Left cardiac atrium (tissue), 4 donors: ENCODE measurements at places on chromosomes 1 and 21.

DNA sequence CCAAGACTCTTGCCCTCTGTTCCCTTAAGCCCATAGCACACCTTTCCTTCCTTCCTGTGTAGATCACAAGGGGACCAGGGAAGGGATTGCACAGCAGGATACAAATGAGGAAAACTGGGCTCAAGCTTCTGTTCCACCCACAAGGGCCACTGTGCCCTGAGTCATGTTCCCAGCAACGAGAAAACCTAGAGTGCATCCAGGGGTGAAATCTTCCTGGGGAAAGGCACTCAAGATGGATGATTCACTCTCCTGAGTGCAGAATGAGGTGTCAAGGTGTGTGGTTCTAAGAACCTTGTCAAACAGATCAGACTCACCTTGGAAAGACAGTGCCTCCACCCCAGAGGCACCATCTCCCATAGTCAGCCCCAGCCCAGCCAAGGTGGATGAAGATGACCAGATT is 40.7 kb upstream of the EYA3 start:
- DNase-seq, result no peak

DNA sequence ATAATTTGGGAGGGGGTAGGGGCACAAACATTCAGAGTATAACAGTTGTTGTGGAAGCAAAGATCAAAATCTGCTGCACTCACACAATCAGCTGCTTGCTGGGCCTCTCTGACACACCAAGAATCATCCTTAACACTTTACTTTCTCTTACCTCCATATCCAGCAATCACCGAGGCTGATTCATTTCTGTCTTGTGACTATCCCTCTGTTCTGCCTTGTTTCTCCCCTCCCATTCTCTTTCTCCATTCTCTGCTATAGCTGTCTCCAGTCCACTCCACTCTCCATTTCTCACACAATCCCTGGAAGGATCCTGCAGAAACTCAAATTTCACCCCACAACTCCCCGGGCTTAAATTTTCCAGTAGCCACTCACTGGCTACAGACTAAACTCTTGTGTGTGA is 91.8 kb upstream of the NGF start:
- no peak for DNase-seq

- DNase-seq, result no peak
These were observed 2.1 kb upstream of the TNFRSF14 start for GRCh38 chr1:2553871-2554620.

- no peak for DNase-seq
These were observed 93.9 kb downstream of the PDE9A start for GRCh38 chr21:42747276-42747701.

GRCh38 chr21:29295066-29295650 is 3.6 kb upstream of the BACH1 start:
- DNase-seq, result no peak

- DNase-seq, result no peak
These were observed 457.4 kb downstream of the SIPA1L2 start for GRCh38 chr1:232172563-232172962.

DNA sequence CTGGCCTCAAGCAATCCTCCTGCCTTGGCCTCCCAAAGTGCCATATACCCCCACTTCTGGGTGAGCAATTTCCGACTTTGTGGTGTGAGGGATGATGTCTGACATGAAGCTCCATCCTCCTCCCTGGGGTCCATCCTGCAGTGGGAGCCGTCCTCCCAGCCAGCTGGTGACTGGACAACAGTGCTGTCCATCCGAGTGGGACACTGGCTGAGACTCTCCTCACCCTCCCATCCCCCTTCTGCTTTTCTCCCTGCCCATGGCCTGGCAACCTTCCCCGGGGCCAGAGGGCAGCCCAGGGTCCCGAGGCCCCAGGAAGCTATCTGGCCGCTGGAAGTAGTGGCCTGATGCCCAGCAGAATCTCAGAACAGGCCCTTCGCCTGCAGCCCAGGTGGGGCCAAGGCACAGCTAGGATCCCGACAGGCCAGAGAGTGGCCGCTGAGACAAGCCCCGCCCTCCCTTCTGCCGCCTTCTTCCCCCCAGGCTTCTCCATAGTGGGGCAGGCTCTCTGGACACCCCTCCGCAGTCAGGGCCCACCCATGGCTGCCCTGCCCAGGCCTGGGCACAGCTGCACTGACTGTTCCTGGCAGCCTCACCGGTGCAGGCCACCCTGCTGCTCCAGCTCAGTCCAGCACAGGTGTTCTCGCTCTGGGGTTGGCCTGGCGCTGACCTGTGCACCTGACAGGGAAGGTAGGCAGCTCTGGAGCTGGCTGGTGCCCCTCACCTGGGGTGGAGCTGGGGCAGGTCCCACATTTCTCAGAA is 8.4 kb upstream of the FAAP20 start:
- DNase-seq, result no peak

DNA sequence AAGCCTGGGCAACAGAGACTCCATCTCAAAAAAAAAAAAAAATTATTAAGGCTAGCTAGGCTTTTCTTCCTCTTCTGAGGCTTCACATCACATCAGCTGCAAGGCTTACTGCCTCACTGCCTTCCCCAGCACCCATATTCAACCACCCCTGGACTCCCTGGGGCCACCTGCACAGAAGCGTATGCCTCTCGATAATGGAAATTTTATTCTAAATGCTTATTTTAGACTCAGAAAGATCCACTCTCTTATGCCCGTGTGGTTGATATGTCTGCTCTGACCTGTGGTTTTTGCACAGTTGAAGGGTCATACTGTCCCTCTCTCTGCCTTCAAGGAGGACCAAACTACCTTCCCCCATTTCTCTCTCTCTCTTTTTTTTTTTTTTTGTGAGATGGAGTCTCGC is 1.5 kb upstream of the FCRLA start:
- no peak for DNase-seq

DNA sequence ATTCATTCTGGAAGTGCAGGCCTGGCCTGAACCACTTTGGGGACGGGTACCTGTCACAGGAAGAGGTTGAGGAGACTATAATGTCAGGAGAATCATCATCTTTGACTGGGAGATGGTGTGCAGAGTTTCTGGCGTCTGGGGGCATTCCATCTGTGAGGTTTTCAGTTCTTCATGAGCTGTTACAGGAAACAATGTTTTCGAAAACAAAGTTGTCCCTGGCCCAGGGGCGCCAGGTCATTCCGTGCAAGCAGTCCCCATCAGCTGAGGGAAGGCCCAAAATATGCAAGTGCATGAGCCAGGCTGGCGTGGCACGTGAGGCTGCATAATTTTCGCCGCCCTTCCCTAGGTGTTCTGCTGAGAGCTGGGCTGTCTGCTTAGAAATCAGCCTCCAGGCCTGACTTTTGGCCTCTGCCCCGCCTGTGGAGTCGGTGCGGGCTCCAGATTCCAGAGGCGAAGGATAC is 68.4 kb upstream of the ATP5PO start:
- no peak for DNase-seq

- no peak for DNase-seq
These were observed 103.9 kb upstream of the EDN2 start for GRCh38 chr1:41588334-41588875.

DNA sequence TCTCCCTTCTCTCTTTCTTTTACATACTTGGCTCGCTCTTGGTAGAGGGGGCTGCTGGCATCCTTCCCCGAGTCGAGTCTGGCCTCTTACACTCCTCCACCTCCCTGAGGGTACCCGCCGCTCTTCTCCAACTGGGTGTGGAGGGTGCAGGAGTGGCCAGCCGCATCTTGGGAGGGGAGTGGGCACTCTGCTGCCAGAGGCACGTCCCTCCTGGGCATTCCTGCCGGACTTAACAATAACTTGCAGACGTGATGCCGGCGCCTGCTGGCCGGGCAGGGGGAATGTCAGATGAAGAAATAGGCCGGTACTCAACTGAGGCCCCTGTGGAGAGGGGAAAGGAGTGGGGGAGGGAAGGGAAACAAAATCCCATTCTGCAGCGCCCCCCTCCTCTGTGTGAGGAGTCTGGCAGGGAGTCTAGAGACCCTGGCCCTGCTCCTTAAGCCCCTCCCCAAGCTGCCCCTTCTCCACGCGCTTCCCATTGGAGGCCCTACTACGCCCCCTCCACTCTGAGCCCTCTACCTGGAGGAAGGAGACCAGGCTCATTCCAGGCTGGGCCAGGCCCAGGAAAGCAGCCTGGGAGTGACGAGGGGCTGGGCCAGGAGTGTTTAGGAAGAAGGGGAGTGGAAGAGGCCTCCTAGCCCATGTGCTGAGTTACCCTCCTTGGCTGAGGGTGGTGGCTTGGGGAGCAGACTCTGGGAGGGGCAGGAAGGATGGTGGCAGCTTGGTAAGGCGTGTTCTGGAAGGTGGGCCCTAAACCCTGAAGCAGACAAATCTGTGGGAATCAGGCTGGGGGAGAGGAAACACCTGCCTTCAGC is 1.8 kb downstream of the ATP2B4 start:
- peak; percentile 62 for DNase-seq

- DNase-seq, result no peak
These were observed 30.6 kb downstream of the MPZL1 start for GRCh38 chr1:167752219-167752985.

DNA sequence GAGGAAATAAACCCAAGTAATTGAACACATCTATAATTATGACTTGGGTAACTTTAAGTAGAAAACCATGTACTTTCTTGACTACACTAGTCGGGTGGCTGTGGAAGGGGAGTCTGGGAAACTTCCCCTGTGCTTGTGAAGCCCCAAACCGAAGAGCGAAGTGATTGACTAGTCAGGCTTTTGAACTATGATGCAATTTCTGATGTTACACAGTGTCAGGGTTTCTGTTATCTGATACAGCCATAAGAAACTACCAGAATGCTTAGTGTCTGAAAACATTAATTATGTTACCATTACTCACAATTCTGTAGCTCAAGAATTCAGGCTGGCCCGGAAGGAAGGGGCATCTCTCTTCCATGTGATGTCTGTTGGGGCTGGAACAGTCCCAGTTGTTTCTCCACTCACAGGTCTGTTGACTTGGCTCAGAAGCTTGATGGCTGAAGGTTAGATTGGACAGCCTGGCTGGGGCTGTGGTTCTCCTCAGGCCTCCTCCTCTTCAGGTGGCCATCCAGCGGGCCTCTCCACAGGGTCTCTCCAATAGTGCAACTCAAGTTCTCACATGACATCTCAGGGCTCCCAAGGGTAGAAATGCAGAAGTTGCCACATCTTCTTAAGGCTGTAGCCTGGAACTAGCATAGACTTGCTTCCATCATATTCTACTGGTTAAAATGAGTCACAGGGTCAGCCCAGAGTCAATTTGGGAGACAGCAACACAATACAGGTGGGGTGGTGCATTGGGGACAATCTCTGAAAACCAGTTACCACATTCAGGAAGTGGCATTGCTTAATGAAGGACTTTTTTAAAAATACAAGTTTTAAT is 8.3 kb upstream of the C8B start:
- DNase-seq, result no peak

DNA sequence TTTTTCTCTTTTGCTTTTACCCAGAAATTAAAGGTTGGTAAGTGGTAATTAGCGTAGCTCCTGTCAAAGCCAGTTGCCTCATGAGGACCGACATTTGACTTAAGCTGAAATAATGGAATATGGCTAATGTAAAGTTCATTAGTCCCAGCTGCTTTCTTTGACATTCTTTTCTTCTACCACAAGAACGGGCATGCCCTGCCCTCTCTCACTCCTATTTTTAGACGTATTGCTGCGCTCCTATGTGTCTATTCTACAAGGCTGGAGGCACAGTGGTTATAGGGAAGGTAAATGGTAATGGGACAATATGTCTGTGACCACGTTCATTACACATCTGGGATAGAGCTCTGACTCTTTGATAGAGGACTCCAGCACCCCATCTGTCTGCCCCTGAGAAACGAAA is 6.8 kb downstream of the CORT start:
- DNase-seq, result no peak

- no peak for DNase-seq
These were observed 123.9 kb downstream of the RRAGC start for GRCh38 chr1:38735651-38736161.

DNA sequence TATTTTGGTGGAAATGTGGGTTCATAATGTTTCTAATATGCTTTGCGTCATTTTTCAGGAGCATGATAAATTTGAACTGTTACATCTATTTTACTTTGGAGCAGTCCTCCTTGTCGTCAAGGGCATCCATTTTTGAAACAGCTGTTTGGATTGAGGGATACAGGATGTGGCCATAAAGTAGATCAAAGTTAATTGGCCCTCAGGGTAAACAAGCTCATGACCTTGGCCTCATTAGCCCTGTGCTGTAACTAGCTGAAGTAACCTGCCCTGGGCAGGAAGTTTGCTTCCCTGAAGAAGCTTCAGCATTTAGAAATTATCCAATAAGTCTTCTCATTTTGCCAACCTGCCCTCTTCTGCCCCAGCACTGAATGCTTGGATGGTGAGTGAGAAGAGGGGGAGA is 24.8 kb upstream of the RGL1 start:
- no peak for DNase-seq

DNA sequence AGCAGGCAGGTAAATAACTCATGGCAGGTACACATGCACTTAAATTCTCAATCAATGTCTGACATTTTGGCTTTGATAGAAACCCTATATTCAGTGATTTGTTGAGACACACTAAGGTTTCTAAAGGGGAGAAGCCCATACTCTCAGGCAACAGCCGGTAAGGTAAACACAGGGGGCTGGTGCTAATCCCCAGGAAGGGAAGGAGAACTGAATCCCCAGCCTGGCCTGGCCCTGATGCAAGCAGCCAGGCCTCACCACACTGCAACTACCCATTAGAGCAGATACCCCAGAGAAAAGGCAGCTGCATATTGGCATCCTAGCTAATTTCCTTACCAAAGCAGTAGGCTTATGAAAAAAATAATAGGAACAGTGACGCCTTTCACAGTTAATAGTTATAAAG is 116.5 kb upstream of the LRRC7 start:
- no peak for DNase-seq

GRCh38 chr1:46284597-46285564 is 18.5 kb downstream of the LRRC41 start:
- no peak for DNase-seq

DNA sequence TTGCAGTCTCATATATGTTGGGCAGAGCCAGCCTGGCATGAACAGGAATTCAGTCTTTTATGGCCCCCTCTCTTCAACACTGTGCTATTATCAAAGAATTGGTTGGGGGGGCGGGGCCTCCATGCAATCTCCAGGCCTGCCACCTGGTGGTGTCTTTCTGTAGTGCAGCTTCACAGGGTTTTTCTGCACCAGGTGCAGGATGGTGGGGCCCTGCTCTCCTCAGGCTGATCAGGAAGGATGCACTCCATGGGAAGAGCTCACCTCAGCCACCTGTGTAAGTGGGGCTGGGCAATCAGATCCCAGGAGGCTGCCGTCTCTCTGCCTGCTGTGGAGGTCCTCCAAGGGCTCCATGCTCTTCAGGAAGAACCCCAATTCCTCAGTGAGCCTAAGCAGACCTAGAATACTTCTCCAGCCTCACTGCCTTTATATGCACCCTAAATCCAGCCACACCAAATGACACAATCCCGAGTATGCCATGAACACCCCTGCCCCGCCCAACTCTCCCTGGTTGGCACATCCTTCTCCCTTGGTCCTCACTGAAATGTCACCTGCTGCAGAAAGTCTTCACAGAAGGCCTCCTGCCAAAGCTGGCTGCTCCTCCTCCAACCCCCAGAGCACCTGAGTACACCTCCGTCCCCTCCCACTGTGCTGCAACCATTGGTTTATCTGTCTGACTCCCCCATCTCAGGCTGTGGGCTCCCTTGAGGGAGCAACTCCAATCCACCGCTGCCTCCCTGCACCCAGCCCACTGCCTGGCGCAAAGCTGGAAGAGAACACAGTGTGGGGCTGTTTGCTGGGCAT is 16.5 kb downstream of the STK40 start:
- DNase-seq, result peak; percentile 77

GRCh38 chr1:219717536-219717935 is 104.6 kb upstream of the ZC3H11B start:
- no peak for DNase-seq
